ENCODE measurements at places on chromosomes 2 and 18.
A peak's percentile ranks its signal among the peaks of the same experiment; 100 is the strongest.

DNA sequence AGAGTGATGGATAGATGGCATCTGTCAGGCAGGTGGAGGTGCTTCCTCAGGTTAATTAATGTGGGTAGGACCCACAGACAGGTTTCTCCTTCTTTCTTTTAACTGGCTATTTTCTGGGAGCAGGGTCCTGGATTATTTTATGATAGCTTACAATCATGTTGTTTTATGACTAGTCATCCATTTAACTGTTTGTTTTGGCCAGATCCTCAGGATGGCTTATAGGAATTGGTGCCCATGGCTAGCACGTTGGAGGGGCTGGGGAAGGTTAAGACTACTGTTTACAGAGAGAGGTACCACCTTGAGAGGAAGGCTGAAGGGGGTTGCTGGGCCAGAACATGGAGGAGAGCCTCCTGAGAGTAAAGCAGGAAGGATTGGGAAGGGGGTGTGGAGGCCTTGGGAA is 78.0 kb upstream of the MGAT5 start:
- DNase-seq, result no peak

- DNase-seq, result no peak
Measured at GRCh38 chr18:68555879-68556301, 159.0 kb downstream of the TMX3 start.

GRCh38 chr2:46803911-46804670 is 111.5 kb downstream of the MCFD2 start:
- DNase-seq, result no peak

- DNase-seq, result no peak
Measured at GRCh38 chr2:23420091-23420839, 35.3 kb downstream of the KLHL29 start.

DNA sequence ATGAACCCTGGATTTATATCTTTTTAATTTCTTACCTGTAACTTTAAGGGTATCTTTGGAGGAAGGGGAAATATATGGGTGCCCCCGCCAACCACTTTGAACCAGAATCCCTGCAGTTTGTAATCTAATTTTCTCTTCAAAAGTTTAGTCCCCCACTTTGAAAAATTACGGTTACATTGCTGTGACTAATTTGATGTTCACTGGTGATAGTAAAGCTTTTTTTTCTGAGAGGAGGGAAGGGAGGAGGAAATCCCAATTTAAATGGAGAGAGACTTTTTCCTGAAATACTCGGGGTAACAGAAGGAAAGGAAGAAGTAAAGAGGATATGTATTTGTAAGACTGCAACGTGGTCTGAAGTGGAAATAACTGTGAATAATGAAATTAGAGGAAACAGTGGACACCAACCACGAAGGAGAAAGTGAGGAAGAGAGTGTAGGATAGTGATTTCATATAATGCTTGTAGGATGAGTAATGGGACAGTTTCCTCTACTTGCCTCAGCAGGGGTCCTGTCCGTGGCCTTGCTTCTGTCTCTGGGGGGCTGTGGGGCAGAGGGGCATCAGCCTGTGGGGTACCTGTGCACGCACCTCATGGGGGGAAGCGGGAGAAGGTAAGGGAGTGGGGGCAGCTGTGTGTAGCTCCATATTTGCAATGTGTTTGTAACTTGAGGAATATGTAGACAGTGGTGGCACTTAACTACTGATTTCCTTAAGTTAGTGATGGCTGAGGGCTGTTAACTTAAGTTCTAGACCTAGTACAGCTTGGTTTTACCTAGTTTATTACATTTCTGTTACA is 161.1 kb downstream of the LTBP1 start:
- no peak for DNase-seq

DNA sequence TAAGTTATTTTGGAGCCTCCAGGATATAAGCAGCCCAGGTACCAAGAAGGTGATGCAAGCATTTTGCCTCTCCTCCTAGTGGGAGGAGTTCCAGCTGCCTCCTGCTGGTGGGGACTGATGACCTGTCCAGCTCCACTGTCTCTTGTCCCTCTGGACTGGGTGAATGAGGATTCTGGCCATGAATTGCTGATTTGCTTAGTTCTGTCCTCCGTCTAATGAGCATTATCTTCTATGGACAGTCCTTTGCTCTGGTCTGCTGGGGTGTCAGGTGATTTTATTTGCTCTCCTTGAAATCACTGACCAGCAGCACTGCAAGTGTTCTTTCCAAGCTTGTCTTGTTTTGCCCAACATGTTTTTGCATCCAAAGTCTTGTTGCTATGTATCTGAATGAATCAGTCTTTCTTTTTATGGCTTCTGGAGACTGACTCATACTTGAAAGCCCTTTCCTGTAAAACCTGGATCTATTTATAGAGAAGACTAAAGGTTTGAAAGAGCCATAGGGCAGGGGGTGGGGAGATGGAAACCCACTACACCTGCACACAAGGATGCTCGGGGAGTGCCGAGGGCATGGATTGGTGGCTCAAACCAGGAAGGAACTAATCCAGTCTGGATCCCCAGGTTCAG is 40.5 kb upstream of the EFHD1 start:
- no peak for DNase-seq

- no peak for DNase-seq
Measured at GRCh38 chr2:172285010-172285621, 142.3 kb upstream of the ITGA6 start.

DNA sequence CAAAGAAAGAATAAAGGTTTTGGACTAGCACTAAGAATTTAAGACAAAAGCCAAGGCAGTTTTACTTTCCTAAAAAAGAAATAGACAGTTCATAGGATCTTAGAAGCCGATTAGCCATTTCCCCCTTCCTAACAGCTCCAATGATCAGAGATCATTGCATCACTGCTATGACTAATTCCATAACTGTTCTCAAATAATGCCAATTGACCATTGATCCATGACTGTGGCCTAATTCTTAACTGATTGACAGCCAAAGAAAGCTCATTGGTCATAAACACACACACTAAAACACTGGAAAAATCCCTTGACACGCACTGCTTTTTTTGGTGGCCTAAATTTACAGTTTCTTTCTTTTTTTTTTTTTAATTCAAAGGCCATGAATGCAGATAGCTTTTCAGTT is 345.0 kb upstream of the ACVR2A start:
- no peak for DNase-seq

DNA sequence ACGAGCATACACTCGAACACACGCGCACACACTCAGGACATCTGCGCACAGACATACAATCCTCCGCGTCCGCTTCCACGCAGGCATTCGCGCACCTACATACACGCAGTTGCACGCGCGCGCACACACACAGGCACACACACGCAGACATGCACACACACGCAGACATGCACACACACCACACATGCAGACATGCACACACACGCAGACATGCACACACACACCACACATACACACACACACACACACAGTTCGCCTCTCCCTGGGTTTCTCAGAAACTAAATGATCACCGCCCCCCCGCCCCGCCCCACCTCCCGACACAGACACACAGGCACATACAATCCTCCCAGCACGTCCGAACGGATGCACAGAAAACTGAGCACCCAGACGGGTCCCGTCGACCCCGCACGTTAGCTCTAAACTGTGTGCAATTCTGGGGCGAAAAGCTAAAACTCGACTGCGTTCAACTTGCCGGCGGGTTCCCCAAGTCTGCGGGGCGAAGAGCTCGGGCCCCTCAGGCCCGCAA is 1.0 kb downstream of the EPHA4 start:
- DNase-seq, result no peak

DNA sequence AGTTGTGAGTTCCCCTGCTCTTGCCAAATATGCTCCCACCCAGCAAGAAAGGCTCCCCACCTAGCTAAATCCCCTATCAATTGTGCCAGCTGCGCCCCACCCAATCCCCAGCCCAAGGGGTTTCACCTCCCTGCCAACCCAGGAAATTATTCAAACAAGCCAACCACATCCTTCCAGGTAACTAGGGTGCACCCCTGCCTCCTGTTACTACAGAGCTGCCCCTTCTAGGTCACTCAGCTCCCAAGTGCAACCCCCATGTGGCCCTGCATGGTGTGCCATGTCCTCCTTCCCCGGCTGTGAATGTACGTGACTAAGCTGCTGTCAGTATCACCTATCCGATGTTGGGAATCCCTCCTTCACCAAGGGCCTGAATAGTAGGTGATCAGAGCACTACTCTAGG is 91.2 kb upstream of the LDAH start:
- no peak for DNase-seq

- DNase-seq, result no peak
Measured at GRCh38 chr18:9055185-9055584, 47.3 kb upstream of the NDUFV2 start.

- peak; percentile 3 for DNase-seq
Measured at GRCh38 chr2:162838136-162838497, 450 bp downstream of the KCNH7 start.

DNA sequence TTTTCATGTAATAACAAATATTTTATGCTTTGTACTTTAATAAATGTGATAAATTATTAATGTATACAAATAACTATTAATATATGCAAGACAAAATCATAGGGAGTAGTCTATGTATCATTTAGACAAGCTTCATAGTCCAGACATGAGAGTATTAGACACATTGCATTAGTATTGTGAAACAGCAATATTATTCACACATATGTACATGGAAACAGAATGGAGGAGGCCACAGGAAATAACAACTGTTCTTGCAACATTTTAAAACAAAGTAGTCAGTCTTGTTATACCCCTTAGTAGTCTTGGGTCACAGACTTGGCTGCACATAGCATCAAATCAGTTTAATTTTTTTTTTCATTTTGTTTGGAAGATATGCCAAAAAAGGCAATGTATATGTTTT is 15.8 kb downstream of the DSC1 start:
- DNase-seq, result no peak

DNA sequence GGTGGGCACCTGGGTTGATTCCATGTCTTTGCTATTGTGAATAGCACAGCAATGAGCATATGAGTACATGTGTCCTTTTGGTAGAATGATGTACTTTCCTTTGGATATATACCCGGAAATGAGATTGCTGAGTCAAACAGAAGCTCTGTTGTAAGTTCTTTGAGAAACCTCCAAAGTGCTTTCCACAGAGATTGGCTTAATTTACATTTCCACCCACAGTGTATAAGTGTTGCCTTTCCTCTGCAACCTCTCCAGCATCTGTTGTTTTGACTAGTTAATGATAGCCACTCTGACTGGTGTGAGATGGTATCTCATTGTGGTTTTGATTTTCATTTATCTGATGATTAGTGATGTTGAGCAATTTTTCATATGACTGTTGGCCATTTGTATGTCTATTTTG is 194.8 kb downstream of the ZNF804A start:
- no peak for DNase-seq

DNA sequence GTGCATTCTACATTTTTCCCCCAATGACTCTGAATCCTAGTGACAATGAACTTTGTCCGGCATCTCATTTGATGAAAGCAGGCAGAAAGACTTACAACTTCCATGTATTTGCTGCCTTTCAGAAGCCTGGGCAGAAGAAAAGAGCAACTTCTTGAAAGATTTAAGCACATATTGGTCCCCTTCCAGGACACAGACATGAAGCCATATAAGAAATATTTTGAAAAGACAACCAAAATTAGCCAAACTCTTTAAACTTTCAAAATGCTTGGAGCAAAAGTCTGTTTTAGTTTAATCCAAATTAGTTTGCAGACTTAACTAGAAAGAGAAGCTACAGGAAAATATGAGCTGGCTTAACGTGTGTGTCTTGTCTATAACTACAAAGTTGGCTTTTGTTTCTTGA is 492.5 kb downstream of the NR4A2 start:
- DNase-seq, result no peak

DNA sequence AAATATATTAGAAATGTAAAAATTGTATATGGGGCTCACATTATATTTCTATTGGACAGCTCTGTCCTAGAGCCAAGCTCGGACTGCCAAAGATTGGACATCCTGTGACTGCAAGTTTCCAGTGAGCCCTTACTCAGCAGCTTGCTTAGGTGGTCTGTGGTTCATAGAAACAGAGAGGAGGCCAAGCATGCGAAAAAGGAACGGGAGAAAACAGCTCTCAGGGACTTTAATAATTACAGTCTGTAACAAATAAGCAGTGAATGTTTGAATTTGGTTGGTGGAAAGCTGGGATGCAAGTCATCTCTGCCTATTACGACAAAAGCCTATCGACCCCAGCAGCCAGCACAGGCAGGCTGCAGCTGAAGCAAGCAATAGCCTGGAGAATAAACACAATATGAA is 35.6 kb downstream of the WIPF1 start:
- no peak for DNase-seq

DNA sequence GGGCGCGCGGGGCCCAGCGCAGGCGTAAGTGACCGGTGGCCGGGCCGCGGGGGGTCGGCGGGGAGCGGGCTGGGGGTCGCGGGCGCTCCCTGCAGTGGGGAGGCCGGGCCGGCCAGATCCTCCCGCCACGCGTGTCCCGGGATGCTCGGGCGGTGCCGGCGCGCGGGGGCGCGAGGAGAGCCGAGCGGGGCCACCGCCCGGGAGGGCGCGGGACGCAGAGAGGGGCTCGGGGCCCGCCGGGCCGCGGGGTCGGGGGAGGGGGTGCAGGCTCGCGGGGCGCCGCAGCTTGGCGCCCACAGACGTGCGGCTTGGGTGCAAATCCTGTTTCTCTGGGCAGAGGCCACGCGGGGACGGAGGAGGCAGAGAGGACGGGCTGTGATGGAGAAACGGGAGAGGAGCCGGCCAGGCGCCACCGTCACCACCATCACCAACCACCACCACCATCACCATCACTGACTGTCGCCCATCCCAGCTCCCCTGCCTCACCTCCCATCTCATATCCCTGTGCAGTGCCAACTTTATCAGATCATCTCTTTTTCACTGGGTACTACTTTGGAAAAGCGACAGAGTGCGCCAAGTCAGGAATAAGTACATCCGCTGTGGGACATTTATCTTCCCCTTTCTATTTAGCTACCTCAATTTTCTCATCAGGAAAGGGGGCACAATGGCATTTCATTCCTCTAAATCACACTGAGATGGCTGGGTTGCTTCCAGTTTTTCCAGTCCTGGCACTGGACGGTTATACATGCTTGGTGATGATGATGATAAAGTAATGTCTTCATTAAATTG is 97.2 kb upstream of the GPR45 start:
- DNase-seq, result no peak

DNA sequence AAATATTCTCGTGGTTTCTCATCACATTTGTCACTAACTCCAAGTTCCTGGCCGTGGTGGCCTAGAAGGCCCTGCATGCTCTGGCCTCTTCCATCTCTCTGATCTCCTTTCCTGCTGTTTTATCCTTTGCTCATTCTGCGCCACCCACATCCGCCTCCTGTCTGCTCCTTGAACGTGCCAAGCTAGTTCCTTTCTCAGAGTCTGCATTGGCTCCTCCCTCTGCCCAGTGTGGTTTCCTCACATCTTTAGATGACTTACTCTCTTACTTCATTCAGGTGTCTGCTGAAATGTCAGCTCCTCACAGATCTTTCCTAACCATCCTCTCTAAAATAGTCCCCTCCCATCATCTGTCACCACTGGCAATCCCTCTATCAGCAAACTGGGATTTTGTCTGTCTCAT is 158.6 kb upstream of the RBMS1 start:
- DNase-seq, result no peak

GRCh38 chr2:648476-649424 is 28.5 kb downstream of the TMEM18 start:
- DNase-seq, result no peak

All from nucleus accumbens (tissue), 56 donors.